ENCODE measurements at places on chromosomes 11 and 22. TPM values are rescaled to one million over a fixed set of nuclear protein-coding genes. Genes with fewer than 3 reads are reported as not detected.

OR56A4 gene
- 0.08 TPM for total RNA-seq

IFITM1 gene
- total RNA-seq = 352 TPM

GRCh38 chr11:38788561-38788960, 2190.5 kb upstream of the RAG2 start:
- no peak overlapping the region for H3K4me3 ChIP-seq
- DNase-seq = no peak
- no peaks in the 10 kb centered on the region for H3K27me3 ChIP-seq
- peaks cover 24% of the 10 kb centered on the region for H3K4me1 ChIP-seq

DNA sequence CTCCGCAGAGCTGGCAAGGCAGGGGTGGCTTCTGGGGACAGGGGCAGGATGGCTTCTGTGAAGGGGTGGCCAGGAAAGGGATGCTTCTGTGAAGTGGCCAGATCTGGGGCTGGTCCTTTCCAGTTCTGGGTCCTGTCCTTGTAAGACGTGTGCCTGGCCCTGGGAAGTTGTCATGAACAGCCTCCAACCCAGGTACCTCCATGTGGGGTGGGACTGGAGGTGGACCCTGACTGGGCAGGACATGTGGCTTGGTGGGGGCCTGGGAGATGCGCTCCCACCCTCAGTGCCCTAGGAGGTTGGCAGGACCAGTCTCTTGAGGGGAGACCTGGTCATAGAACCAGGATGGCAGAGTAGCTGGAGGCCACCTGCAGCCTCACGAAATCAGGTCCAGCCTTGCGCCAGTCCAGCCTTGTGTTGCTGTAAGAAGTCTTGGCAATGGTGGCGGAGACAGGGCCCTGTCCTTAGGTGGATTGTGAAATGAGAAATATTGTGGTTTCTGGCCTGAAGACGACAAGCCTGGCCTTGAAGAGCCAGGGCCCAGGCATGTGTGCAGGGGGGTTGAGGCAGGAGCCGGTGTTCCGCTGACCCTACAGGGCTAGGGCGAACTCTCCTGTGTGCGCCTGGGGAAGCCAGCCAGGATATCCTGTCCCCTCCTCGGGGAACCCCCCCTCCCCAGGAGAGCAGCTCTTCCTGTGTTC, 2.6 kb downstream of the KCNQ1 start:
- no peak overlapping the region for H3K4me3 ChIP-seq
- peaks cover 2% of the 10 kb centered on the region for H3K36me3 ChIP-seq
- no peak overlapping the region for H3K27ac ChIP-seq
- H3K27me3 ChIP-seq = peaks cover 34% of the 10 kb centered on the region

GRCh38 chr11:61019037-61019831, 47.8 kb downstream of the CD6 start:
- no peaks in the 10 kb centered on the region for H3K36me3 ChIP-seq
- H3K27ac ChIP-seq = no peak overlapping the region
- H3K27me3 ChIP-seq = peaks cover 21% of the 10 kb centered on the region
- DNase-seq = no peak
- no peak overlapping the region for H3K4me3 ChIP-seq

- H3K4me3 ChIP-seq = no peak overlapping the region
- H3K27ac ChIP-seq = no peak overlapping the region
- peaks cover 16% of the 10 kb centered on the region for H3K27me3 ChIP-seq
- H3K4me1 ChIP-seq = peaks cover 11% of the 10 kb centered on the region
- DNase-seq = no peak
Observed at GRCh38 chr22:41907436-41908401, 7.2 kb downstream of the SHISA8 start.
